Activated CD8-positive, alpha-beta T cell treated with anti-CD3 and anti-CD28 coated beads, Interleukin-2, amount 10 ng/mL, durations not matched to agents 7 days and 5 days (primary cell): ENCODE measurements at places on chromosomes 1 and 21. TPM values are rescaled to one million over a fixed set of nuclear protein-coding genes. Genes with fewer than 3 reads are reported as not detected.

DNA sequence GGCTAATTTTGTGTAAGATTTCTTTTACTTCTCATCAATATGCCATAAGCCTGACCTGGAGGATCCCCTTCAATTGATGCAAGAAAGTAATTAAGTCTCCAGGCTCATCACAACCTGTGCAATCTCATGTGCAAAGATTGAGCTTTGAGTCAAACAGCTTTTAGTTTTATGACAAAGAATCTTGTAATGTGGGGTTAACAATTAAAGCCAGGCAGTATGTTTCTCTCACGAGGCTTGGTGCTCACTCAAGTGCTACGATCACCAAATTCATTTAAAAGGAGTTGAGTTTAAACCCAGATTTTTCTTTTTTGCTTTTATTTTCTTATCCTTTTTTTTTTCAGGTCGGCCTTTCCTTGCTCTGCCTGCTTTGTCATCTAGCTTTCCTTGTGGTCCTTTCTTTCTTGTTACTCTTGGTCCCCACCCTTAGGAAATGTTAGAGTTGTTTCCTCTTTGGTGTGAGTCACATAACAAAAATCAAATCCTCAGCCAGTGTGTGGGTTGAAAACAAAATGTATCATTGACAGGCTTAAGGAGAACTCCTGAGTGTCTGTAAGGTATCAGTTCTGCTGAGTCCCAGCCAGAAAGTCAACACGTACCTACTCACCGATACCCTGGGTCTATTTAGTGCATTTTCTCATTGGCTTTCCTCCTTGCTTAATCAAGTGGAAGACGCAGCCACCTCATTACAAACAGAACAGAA is 1037.2 kb downstream of the ADGRL2 start:
- no peaks in the 10 kb centered on the region for H3K4me1 ChIP-seq
- no peak for DNase-seq
- no peak overlapping the region for H3K27ac ChIP-seq
- H3K36me3 ChIP-seq = no peaks in the 10 kb centered on the region
- no peak overlapping the region for H3K4me3 ChIP-seq

The SYTL1 gene
- 81.0 TPM for total RNA-seq

GRCh38 chr1:210654176-210654981 is 325.7 kb downstream of the HHAT start:
- no peaks in the 10 kb centered on the region for H3K4me1 ChIP-seq
- peak; percentile 67 for DNase-seq
- no peak overlapping the region for H3K4me3 ChIP-seq
- H3K36me3 ChIP-seq = no peaks in the 10 kb centered on the region
- peaks cover 7% of the 10 kb centered on the region for H3K27me3 ChIP-seq

The IL12RB2 gene
- 17.3 TPM for total RNA-seq

The PDE9A gene
- 8.3 TPM for total RNA-seq

- no peaks in the 10 kb centered on the region for H3K36me3 ChIP-seq
- H3K4me1 ChIP-seq = no peaks in the 10 kb centered on the region
- H3K4me3 ChIP-seq = no peak overlapping the region
- H3K27ac ChIP-seq = no peak overlapping the region
These were observed 132.9 kb upstream of the ERG start for GRCh38 chr21:38631206-38631605.

GRCh38 chr1:10324627-10325026 is 74.2 kb upstream of the PGD start:
- H3K4me1 ChIP-seq = peaks cover 2% of the 10 kb centered on the region
- H3K27me3 ChIP-seq = no peaks in the 10 kb centered on the region
- peaks cover 11% of the 10 kb centered on the region for H3K36me3 ChIP-seq

DNA sequence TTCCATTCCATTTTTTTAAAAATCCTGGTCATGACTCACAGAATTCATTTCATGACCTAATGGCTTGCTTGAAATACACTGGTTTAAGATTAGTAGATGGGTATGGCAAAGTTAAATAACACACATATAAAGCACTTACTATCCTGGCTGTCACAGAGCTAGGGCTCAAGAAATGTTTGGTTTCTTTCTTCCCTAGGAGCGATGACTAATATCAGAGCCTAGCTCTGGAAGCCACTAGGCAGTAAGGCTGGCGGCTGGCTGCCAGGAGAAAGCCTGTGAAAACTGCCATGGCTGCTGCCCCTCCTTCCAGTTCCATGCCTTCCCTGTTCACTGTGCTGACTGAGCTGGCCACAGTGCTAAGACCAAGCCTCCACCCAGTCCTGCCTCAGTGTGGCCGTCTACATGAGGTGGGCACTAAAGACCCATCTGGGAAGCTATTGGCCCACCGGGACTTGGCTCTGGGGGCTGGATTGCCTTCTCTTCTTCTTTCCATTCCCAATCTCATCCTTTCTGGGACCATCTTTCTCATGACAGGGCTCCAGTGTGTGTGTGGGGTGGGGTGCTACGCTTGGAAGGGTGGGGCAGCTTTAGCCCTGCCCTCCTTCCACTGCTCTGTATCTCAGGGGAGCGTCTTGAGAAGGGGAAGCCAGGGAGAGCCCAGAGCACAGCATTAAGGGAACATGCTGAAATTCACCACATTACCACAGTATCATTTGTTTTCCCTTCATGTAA is 10.8 kb upstream of the ASCL5 start:
- DNase-seq = no peak
- no peaks in the 10 kb centered on the region for H3K36me3 ChIP-seq
- no peak overlapping the region for H3K4me3 ChIP-seq
- H3K27me3 ChIP-seq = no peaks in the 10 kb centered on the region
- no peaks in the 10 kb centered on the region for H3K4me1 ChIP-seq

- no peak overlapping the region for H3K4me3 ChIP-seq
- peaks cover 8% of the 10 kb centered on the region for H3K27me3 ChIP-seq
- no peak overlapping the region for H3K27ac ChIP-seq
These were observed 153.3 kb upstream of the RUNX1 start for GRCh38 chr21:35202431-35202830.

The PRCC gene
- total RNA-seq = 71.9 TPM

GRCh38 chr1:84301004-84301784 is at the start of gene SAMD13:
SAMD13 (plus strand) TSS chr1:84301708; CDS start chr1:84303235, 1,527 bp downstream.
- peak within 1 kb of the TSS; percentile 73 for H3K4me3 ChIP-seq
- DNase-seq = peak; percentile 52
- no peaks in the 10 kb centered on the region for H3K36me3 ChIP-seq
- peaks cover 2% of the 10 kb centered on the region for H3K27me3 ChIP-seq
- H3K4me1 ChIP-seq = peaks cover 44% of the 10 kb centered on the region
- H3K27ac ChIP-seq = peak within 1 kb of the TSS; percentile 78

GRCh38 chr21:26041431-26042180 is 129.0 kb downstream of the APP start:
- H3K4me3 ChIP-seq = no peak overlapping the region
- H3K27me3 ChIP-seq = no peaks in the 10 kb centered on the region
- no peak overlapping the region for H3K27ac ChIP-seq
- peaks cover 1% of the 10 kb centered on the region for H3K36me3 ChIP-seq
- no peak for DNase-seq

The VANGL2 gene
- total RNA-seq = not detected

GRCh38 chr1:21469581-21469980 is 29.6 kb downstream of the NBPF3 start:
- H3K27me3 ChIP-seq = no peaks in the 10 kb centered on the region
- H3K4me3 ChIP-seq = no peak overlapping the region
- DNase-seq = no peak
- no peak overlapping the region for H3K27ac ChIP-seq
- peaks cover 6% of the 10 kb centered on the region for H3K4me1 ChIP-seq

DNA sequence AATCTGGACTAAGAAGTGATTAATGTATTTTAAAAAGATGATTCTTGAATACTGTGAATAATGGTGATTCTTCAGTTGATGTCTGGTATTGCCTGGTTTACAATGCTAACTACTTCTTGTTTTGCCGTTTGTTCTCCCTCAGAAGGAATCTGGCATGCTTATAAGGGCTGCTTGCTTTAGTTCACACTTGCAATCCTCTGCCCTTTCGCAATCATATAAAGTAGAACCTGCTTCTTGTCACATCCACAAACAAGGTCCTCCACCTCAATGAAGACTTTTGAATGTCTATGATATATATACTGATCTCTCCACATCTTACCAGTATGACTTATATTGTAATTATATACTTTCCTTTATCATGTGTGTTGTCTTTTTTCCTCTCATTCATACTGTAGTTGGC is 92.6 kb downstream of the ADGRL4 start:
- no peaks in the 10 kb centered on the region for H3K27me3 ChIP-seq
- H3K4me3 ChIP-seq = no peak overlapping the region
- DNase-seq = no peak
- H3K27ac ChIP-seq = no peak overlapping the region
- H3K36me3 ChIP-seq = no peaks in the 10 kb centered on the region
- H3K4me1 ChIP-seq = no peaks in the 10 kb centered on the region

DNA sequence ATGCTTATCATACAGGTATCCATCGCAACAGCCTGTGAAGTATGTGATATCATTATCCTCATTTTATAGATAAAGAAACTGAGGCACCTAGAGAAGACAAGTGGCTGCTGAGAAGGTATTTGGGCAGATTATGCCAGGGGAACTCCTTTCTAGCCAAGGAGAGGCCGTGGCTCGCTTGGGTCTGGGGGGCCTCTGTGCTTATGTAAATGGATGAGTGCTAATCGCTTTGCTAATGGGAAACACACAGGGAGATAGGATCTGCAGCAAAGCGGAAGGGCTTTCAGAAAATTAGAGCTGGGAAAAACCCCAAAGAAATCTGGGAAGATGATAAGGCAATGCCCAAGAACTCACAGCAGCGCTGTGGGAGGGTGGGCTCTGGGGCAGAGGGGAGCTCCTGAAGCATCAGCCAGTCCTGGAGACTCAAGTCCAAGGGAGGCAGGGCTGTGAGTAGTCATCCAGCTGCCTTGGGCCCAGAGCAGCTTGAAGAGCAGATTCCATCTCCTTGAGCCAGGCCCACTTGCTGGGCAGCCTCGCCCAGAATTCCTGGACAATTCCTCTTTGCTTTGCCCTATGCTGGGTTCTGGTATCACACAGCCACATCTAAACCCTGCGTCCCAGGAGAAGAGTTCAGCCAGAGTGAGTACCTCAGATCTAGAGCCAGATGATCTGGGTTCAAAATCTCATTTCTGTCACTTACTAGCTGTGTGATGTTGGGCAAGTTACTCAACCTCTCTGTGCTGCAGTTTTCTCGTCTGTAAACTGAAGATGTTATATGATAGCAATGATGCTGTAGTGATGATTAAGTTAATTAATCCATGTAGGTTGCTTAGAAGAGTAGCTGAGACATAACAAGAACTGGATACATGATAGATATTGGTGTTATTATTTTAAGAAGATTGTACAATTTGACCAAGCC is 36.7 kb downstream of the FOXD2 start:
- H3K4me3 ChIP-seq = no peak overlapping the region
- no peak overlapping the region for H3K27ac ChIP-seq
- H3K27me3 ChIP-seq = peaks cover 13% of the 10 kb centered on the region

DNA sequence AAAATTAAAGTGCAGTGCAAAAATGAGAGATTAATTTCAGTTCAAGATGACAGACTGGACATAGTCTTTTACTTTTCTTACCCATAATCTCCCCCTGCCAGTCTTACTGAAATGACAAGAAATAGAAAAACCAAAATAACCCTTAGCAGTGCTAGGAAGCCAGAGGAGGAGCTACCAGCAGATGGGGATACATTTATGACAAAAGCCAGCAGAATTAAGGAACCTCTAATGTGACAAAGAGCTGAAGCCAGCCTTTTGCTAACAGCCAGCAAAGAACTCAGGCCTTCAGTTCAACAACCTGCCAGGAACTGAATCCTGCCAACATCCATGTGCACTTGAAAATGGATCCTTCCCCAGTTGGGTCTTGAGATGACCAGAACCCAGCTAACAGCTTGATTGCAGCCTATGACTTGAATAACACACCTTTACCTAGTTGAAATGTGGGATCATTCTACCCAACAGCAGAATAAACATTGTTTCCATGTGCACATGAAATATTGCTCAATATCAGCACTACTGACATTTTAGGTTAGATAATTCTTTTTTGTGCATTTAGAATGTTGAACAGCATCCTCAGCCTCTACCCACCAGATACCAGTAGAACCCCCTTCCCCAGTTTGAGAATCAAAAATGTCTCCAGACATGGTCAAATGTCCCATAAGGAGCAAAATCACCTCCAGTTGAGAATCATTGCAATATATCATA is 7.9 kb upstream of the TRAF5 start:
- H3K27me3 ChIP-seq = no peaks in the 10 kb centered on the region
- H3K4me3 ChIP-seq = no peak overlapping the region
- peaks cover 19% of the 10 kb centered on the region for H3K4me1 ChIP-seq

The ANGPTL7 gene
- total RNA-seq = not detected

- H3K4me1 ChIP-seq = no peaks in the 10 kb centered on the region
- H3K4me3 ChIP-seq = no peak overlapping the region
- DNase-seq = no peak
- no peak overlapping the region for H3K27ac ChIP-seq
- no peaks in the 10 kb centered on the region for H3K36me3 ChIP-seq
- no peaks in the 10 kb centered on the region for H3K27me3 ChIP-seq
These were observed 231.3 kb upstream of the DAB1 start for GRCh38 chr1:57655161-57655560.

DNA sequence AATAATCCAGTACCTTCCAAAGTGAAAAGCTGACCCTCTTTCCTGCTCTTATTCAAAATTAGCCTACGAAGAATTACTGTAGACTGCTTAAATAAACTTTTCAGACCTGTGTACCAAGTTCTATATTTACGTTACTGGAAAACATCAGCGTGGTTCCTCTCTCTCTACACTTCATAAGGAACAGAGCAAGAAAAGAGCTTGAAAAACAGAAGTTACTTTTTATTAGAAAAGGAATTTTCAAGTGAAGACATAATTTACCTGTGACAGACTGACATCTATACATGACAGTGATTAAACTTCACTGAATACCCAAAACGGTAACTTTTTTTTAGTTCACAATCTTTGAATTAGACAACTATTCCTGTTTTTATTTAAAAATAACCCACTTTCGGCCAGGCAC is 2.7 kb downstream of the ENAH start:
- H3K4me3 ChIP-seq = no peak overlapping the region
- DNase-seq = no peak
- peaks cover 53% of the 10 kb centered on the region for H3K27me3 ChIP-seq

GRCh38 chr1:245039196-245039595 is 115.6 kb upstream of the KIF26B start:
- no peak overlapping the region for H3K27ac ChIP-seq
- peaks cover 3% of the 10 kb centered on the region for H3K4me1 ChIP-seq
- peaks cover 6% of the 10 kb centered on the region for H3K27me3 ChIP-seq
- H3K36me3 ChIP-seq = no peaks in the 10 kb centered on the region
- no peak for DNase-seq
- H3K4me3 ChIP-seq = no peak overlapping the region

- peaks cover 72% of the 10 kb centered on the region for H3K4me1 ChIP-seq
- peaks cover 12% of the 10 kb centered on the region for H3K36me3 ChIP-seq
- no peaks in the 10 kb centered on the region for H3K27me3 ChIP-seq
- no peak overlapping the region for H3K27ac ChIP-seq
- no peak for DNase-seq
These were observed 35.1 kb downstream of the LPAR3 start for GRCh38 chr1:84857906-84858305.

DNA sequence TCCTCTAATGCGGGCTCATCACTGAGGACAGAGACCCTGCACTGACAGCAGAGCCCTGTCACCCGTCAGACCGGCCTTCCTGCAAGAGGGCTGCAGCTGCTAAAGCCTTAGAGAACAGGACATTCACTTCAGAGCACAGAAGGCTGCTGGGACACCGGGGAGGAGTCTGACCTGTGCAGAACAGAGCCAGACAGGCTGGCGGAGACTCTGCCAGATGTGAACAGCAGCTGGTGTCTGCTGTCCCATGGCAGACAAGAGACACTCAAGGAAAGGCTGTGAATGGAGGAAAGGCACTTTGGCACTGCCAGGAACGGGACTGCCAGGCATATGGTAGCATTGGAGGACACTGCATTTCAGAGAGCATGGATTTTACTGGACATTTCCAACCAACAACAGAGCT is 21.4 kb downstream of the MRAP start:
- H3K27me3 ChIP-seq = no peaks in the 10 kb centered on the region
- H3K4me1 ChIP-seq = no peaks in the 10 kb centered on the region
- peaks cover 52% of the 10 kb centered on the region for H3K36me3 ChIP-seq
- H3K27ac ChIP-seq = no peak overlapping the region

The CA6 gene
- 6.3 TPM for total RNA-seq

GRCh38 chr1:88890791-88891317 is 513 bp downstream of the GTF2B start:
- no peaks in the 10 kb centered on the region for H3K27me3 ChIP-seq
- peaks cover 43% of the 10 kb centered on the region for H3K4me1 ChIP-seq
- H3K4me3 ChIP-seq = peak overlapping the region; percentile 90
